Fibroblast of gingiva (primary cell): ENCODE measurements at places on chromosomes 6 and 20.

DNA sequence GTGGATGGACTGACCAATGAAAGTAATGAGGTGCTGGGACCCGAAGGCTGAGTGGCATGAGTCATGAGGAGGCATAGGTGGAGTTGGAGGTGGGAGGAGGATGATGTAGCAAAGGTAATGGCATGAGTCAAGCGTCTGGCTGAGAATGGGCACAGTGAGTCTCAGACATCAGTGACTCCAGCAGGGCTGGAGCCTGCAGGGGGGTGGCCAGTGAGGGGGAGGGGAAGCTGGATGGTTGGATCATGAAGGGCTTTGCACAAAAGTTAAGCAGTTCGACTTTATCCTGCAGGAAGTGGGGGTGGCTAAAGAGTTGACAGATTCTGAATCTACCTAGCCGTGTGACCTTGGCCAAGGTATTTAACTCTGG, 99.0 kb upstream of the IYD start:
- no peak for DNase-seq

- DNase-seq = no peak
Measured at GRCh38 chr6:86030875-86031274, 388.2 kb upstream of the SYNCRIP start.

GRCh38 chr6:44737341-44737740, 349.8 kb downstream of the CDC5L start:
- no peak for DNase-seq

DNA sequence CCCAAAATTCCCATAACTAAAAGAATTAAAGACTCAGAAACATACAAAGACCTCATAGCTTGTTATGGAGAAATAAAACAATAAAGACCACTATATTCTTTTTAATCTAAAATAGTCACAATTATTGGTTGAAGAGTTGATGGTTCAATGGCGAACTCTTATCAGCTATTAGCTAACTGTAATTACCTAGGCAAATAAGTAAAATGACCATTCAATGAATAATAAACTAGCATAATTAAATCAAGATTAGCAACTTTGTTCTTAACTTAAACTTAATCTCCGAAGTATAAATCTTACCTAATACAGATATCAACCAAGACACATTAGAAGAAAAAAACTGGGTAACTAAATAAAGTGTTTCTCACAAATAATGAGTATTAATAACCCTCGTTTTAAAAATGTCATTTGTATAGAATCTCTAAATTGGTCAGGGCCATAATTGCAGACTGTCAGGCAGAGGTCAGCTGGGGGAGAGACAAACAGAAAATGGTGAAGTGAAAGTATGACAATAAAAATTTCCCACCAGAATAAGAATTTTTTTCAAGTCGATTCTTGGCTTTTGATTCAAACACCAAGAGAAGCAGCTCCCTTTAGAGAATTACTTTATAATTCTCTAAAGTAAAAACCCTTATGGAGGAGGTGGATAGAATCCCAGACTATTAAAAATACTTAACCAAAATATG, 1.7 kb downstream of the FKBP5 start:
- DNase-seq = no peak

DNA sequence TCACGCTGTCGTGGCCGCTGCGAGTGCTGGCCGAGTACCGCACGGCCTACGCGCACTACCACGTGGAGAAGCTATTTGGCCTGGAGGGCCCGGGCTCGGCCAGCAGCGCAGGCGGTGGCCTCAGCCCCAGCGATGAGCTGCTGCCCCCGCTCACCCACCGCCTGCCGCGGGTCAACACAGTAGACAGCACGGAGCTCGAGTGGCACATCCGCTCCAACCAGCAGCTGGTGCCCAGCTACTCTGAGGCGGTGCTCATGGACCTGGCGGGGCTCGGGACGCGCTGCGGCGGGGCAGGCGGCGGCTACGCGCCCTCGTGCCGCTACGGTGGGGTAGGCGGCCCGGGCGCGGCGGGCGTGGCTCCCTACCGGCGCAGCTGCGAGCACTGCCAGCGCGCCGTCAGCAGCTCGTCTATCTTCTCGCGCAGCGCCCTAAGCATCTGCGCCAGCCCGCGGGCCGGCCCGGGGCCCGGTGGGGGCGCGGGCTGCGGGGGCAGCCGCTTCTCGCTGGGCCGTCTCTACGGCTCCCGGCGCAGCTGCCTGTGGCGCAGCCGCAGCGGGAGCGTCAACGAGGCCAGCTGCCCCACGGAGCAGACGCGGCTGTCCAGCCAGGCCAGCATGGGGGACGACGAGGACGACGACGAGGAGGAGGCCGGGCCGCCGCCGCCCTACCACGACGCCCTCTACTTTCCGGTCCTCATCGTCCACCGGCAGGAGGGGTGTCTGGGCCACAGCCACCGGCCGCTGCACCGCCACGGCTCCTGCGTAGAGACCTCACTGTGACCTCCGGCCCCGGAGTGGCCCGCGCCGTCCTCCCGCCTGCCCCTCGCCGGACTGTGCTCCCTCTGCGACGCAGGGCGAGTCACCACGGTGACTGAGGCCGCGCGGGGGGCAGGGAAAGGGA, 5.7 kb downstream of the TMEM151B start:
- DNase-seq = no peak

- DNase-seq = no peak
Measured at GRCh38 chr6:143694560-143694959, 16.8 kb downstream of the PHACTR2 start.

GRCh38 chr6:8321671-8322404, 113.5 kb downstream of the SLC35B3 start:
- no peak for DNase-seq

DNA sequence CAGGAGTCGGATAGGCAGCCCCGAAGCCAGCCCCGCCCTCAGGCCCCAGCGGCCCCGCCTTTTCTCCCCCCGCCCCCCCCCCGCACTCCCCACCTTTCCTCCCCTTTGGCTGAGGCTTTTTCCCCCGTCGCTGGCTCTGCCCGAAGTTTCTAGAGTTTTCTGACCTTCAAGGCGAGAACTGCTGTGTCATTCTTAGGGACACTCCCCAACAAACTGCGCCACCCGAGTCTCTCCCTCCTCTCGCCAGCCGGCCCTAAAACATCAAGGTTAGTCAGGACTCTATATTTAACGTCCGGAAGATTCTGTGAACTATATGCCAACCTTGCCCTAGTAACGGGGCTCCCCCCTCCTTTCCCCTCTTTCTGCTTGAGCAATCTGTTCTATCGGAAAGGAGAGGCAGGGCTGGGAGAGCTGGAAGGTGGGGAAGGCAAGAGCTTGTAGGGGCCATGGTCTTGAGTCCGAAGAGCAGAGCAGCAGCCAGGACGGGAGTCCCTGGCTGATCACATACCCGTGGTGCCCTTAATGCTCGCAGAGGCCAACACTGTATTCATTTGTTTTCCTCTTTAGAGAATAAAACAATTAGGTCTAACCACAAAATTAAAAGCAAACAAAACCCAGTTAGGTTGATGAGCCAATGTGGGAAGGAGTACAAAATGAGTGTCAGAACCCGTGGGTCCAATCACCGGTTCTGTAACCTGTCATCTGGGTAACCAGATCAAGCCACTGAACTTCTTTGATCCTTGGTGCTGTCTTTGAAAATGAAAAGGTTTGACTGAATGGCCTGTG, 5.3 kb upstream of the HSPA1B start:
- DNase-seq = peak; percentile 98

DNA sequence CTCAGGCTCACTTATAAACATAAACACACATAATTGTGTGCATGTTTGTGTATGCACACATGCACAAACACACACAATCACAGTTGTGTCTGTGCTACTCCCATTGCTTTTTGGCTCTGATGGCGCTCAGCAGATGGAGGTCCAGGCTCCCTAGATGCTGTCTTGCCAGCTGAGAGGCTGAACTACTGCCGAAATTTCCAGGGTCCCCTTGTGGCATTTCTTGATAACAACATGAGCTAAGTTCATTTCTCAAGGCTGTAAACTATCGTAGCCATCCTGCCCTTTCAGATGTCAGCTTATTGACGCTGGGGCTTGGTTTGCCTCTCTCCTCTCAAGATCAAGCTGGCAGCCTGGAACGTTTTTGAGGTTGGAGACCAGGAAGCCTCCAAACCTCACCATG, 313.9 kb upstream of the RNF24 start:
- DNase-seq = no peak
